Immature natural killer cell (primary cell): ENCODE measurements at places on chromosomes 5 and 9.
A peak's percentile ranks its signal among the peaks of the same experiment; 100 is the strongest.

DNA sequence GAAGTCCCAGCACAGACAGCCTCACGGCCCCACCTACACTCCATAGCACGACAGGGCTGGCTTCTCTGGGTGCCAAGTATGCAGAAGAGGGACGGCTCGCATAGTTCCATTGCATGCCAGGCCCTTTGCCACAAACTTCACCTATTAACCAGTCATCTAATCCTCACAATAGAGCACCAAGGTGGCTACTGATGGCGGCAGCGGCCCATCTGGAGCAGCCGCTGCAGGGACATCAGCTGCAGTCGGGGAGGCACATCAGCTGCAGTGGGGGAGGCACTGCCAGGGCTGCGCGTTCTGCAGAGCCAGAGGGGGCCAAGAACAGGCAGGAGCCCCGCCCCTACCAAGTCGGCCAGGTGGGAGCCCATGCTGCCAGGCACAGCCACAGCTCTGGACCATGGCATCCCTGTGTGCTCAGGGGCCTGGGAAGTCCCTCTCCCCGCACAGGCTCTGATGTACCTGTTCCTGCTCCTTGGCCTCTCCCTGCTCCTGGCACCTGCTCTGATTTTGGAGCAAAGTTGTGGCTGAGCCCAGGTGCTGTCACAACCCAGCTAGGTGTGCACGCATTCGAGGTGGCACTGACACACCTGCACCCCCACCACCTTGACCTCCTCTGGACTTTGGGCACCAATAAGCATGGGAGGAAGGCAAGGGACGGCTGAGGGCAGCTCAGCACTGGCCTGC is 61.5 kb upstream of the SYNPO start:
- H3K27me3 ChIP-seq, result peaks cover 6% of the 10 kb centered on the region
- no peak overlapping the region for H3K4me3 ChIP-seq
- no peak overlapping the region for H3K27ac ChIP-seq
- DNase-seq, result no peak
- no peaks in the 10 kb centered on the region for H3K36me3 ChIP-seq

GRCh38 chr5:146249801-146250200 is 46.4 kb downstream of the RBM27 start:
- no peak for DNase-seq
- peaks cover 5% of the 10 kb centered on the region for H3K4me1 ChIP-seq
- H3K27ac ChIP-seq, result no peak overlapping the region
- peaks cover 6% of the 10 kb centered on the region for H3K36me3 ChIP-seq
- no peak overlapping the region for H3K4me3 ChIP-seq

GRCh38 chr5:74502479-74502950 is 138.0 kb downstream of the ENC1 start:
- no peaks in the 10 kb centered on the region for H3K4me1 ChIP-seq
- no peaks in the 10 kb centered on the region for H3K36me3 ChIP-seq
- H3K27me3 ChIP-seq, result peaks cover 2% of the 10 kb centered on the region
- DNase-seq, result no peak

DNA sequence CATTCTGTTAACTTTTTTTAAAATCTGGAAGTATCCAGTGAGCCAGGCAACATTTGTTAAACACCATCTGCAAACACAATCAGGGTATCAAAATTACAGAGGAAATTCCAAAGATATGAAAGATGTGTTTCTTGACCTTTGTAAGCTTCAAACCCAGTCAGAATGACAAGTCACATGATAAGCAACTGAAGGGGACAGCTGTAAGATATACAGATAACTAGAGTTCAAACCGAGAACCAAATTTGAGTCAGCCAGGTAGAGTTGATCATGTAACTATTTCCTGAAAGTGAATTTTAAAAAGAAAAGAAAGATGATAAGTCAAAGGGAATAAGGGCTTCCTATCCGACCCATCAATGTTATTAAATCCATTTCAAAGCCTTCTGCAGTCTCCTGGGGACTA is 196.2 kb downstream of the DEPDC1B start:
- no peak overlapping the region for H3K27ac ChIP-seq
- no peak for DNase-seq
- no peak overlapping the region for H3K4me3 ChIP-seq
- no peaks in the 10 kb centered on the region for H3K4me1 ChIP-seq

GRCh38 chr5:74148321-74148720 is 492.2 kb downstream of the ENC1 start:
- no peak for DNase-seq
- H3K4me1 ChIP-seq, result no peaks in the 10 kb centered on the region
- H3K27me3 ChIP-seq, result peaks cover 1% of the 10 kb centered on the region
- no peak overlapping the region for H3K27ac ChIP-seq
- no peaks in the 10 kb centered on the region for H3K36me3 ChIP-seq
- H3K4me3 ChIP-seq, result no peak overlapping the region

DNA sequence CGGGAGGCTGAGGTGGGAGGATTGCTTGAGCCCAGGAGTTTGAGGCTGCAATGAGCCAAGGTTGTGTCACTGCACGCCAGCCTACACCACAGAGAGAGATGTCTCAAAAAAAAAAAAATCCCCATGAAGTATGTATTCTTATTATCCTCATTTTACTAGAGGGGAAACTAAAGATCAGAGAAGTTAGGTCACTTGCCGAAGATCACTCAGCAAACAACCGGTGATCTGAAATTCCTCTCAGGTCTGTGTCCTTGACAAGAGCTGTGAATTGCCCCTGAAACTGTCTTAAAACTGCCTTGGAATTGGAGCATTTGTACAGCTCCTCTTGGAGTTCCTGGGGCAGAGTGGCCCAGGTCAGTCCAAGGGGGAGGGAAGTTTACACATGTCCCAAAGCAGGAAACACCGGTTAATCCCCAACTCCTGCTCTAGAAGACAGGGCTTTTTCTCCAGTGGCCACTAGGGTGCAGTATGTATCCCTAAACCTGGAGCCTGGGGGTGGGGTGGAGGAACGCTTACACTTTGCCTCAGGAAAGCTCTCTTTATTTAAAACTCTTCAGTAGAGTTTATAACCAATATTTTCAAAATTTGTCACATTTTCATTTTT is 27.6 kb downstream of the AQP7 start:
- H3K27me3 ChIP-seq, result peaks cover 2% of the 10 kb centered on the region
- H3K27ac ChIP-seq, result no peak overlapping the region
- peak overlapping the region; percentile 60 for H3K4me3 ChIP-seq
- peaks cover 6% of the 10 kb centered on the region for H3K4me1 ChIP-seq
- peak; percentile 50 for DNase-seq

DNA sequence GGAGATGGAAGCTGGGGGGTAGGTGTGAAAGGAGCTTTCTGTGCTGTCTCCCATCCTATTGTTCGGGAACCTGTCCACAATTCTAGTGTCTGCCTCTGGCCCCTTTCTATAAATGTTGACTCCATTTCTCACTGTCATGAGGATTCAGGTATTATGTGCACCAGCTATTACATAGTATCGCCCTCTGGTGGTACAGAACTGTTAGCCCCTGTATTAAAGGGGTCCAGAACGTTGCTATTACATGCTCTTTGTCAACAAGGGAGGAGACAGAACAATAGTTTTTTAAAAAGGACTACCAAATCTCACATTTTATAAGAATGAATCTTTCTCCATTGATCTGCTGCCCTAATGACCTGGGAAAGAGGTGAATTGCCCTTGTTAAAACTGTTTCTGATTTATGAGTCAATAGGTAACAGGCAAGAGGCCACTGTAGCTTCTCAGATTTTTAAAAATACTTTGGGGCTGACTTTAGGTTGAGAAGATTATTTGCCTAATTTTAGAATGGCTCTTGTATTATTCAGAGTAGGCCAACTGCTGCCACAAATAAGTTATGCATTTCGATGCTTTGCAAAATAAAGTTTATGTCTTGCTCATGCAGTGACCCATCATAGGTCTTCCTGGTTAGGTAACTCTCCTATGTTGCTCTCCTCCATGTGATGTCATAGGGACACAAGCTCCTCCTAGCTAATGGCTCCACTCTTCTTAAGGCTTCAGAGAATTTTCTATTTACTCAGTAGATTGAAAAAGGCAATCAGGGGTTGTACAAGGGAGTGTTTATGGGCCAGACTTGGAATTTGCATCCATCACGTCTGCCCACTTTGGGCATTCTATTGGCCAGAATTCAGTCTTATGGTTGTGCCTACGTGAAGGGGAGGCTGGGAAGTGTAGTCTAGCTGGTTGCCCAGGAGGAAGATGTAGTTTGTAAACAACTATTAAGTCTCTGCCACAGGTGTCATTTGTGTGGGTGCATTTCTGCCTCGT is 20.8 kb downstream of the DCANP1 start:
- peak; percentile 29 for DNase-seq
- no peak overlapping the region for H3K4me3 ChIP-seq
- peaks cover 6% of the 10 kb centered on the region for H3K4me1 ChIP-seq
- no peaks in the 10 kb centered on the region for H3K36me3 ChIP-seq

GRCh38 chr5:82425591-82425990 is 147.4 kb upstream of the RPS23 start:
- H3K27ac ChIP-seq, result no peak overlapping the region
- H3K4me3 ChIP-seq, result no peak overlapping the region
- no peaks in the 10 kb centered on the region for H3K36me3 ChIP-seq
- H3K27me3 ChIP-seq, result peaks cover 4% of the 10 kb centered on the region
- no peaks in the 10 kb centered on the region for H3K4me1 ChIP-seq
